ENCODE measurements at places on chromosomes 2 and 18.

DNA sequence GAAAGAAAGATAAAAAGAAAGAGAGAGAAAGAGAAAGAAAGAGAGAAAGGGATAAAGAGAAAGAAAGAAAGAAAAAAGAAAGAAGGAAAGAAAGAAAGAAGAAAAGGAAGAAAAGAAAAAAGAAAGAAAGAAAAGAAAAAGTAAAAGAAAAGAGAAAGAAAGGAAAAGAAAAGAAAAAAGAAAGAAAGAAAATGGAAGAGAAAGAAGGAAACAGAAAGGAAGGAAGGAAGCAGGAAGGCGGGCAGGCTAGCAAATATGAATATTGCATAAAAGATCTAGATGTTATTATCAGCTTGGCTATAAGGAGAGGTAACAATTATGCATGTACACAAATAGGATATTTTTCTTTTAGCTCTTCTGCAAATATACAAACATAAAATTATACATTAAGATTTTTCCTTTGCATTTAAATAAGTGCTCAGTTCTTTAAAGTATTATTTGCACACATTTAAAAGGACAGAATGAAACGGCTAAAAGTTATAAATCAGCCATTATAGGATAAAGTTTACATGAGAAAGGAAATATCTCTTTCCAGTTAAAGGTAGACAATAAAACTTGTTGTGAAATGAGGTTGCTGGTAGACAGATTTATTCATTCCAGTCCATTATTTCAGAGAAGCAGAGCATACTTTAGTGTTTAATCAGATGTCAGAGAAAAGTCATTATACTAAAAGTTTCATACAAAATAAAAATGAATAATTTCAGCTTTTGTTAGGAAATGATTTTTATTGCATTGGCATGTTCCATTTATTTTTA lies 511.4 kb downstream of the KCNJ3 start:
- no peak for DNase-seq

- no peak for DNase-seq
These were observed 5.5 kb downstream of the UBE2E3 start for GRCh38 chr2:180985771-180986395.

- no peak for DNase-seq
These were observed 30.8 kb downstream of the COBLL1 start for GRCh38 chr2:164810843-164811242.

DNA sequence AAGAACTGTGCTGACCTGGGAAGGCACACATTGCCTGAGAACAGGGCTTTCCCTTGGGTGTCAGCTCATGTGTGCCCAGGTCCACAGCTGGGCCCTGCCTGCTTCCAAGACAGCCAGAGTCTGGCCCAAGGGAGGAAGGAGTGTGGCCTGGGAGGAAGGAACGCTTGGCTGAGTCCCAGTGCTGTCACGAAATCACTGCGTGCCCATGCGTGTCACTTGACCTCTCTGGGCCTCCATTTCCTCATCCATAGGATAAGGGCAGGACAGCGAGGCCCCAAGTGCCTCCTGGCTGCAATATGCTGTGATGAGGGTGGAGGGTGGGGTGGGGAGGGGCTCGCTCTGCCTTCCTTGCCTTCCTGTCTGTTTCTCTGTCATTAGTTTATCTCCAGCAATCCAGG lies 642 bp upstream of the KCNK3 start:
- no peak for DNase-seq

- no peak for DNase-seq
These were observed 508.9 kb upstream of the MYT1L start for GRCh38 chr2:2839782-2840531.

GRCh38 chr2:75632091-75632701 lies 14.4 kb upstream of the MRPL19 start:
- no peak for DNase-seq

GRCh38 chr2:1910592-1911246 lies 166.4 kb upstream of the PXDN start:
- DNase-seq = no peak

DNA sequence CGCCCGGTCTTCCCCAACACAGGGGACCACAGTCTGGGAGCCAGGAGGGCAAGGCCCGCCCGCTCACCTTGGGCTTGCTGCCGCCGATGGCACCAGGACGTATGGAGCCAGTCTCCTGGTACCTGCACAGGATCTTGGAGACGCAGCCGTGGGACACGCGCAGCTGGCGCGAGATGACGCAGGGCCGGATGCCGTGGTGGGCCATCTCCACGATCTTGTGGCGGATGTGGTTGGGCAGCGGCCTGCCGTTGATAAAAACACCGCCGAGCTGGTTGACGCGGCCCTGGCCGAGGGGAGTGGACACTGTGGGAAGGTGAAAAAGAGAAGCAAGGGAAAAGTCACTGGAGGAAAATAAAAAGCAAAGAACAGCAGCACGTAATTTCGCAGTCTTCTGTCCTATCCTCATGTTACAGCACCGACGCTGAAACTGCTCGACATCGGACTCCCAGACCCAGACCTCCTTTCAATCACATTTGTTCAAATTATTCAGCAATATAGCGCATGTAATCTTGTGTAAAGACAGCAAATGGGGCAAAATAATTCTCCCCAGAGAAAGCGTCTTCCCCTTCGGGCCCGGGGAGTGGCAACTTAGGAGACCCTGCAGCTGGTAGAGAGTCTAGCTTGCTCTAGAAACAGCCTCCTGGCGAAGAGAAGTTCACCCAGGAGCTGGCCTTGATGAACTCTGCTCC lies 1.7 kb downstream of the PAX3 start:
- no peak for DNase-seq

- DNase-seq = peak; percentile 37
These were observed 17.0 kb upstream of the CIDEA start for GRCh38 chr18:12236934-12237832.

- DNase-seq = no peak
These were observed 139.3 kb downstream of the SETBP1 start for GRCh38 chr18:44819944-44820510.

DNA sequence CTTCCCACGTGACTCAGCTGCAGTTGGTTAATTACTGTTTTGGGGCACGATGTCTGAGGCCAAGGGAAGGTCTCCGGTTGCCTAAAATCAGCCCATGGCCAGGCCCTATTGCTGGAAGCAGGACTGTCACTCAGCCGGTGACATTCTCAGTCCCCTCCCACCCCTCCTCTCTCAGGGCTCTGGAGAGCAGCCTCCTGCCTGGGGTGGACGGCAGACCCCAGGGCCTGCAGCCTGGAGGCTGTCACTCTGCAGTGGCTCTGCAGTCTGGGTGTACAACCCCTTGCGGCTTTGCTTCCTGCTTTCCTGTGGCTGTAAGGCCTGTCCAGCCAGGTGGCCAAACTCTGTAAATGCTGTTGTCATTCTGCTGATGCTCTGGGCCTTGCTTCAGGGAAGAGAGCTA lies 32.8 kb downstream of the ZBTB7C start:
- DNase-seq = no peak

DNA sequence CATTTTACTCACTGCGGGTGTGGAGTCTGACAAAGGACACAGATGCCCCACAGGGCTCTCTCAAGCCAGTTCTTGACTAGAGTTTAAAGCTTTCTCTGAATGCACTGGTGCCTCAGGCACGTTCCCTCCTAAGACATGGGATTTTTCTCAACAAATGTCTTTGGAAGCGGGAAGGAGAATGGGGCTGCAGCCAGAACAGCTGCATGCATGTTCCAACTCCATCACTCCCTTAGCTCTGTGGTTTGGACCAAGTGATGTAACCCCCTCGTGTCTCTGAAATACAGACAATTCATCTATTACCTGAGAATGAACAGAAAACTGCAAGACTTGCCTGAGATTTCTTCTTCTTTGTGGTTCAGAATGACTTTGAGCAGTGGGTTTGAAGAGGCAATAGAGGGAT lies 141.7 kb upstream of the SERPINE2 start:
- DNase-seq = no peak

DNA sequence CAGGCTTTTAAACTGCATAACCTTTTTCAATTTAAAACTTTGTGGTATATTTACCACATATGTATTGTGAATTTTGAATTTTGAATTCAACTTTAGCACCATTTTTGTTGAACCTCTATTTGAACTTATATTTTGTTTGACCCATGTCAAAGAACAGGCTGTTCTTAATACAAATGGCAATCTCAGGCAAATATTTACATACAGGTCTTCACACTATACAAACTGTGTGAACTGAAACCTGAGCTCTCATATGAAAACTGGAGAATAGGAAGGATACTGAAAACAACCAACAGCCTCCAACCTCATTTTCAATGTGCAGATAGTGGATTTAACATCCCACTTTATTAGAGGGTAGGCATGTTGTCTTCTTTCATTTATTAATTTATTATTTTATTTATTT lies 491.8 kb downstream of the KCNJ3 start:
- DNase-seq = no peak
